ENCODE measurements at places on chromosomes 13 and 19.

- H3K4me1 ChIP-seq = no peaks in the 10 kb centered on the region
- H3K27ac ChIP-seq = no peak overlapping the region
- no peak overlapping the region for H3K4me3 ChIP-seq
- no peaks in the 10 kb centered on the region for H3K36me3 ChIP-seq
These were observed 126.6 kb downstream of the USP12 start for GRCh38 chr13:27044837-27045570.

DNA sequence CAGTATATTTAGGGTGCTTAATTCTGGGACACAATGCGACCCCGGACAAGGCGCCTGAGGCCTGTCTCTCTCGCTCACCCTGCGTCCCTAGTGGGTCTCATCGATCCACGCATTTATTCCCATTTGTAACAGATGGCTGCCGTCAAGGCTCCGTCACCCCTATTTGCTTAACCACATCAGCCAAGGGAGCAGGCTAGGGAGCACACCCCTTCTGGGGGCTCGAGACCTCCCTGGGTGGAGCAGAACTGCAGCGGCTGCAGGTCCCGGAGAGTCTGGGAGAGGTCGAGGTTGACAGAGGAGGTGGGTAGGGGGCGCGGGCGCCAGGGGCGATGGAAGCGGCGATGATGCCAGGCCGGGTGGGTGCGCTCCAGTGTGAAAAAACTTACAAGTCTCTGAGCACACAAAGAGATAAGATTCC, 507 bp downstream of the ALG5 start:
- H3K4me1 ChIP-seq = no peaks in the 10 kb centered on the region
- peak overlapping the region; percentile 98 for H3K27ac ChIP-seq
- DNase-seq = peak; percentile 41
- H3K36me3 ChIP-seq = peaks cover 18% of the 10 kb centered on the region

- H3K4me1 ChIP-seq = no peaks in the 10 kb centered on the region
- no peak overlapping the region for H3K4me3 ChIP-seq
- DNase-seq = peak; percentile 87
- no peaks in the 10 kb centered on the region for H3K36me3 ChIP-seq
These were observed 49.9 kb downstream of the AP1M1 start for GRCh38 chr19:16247353-16248182.

DNA sequence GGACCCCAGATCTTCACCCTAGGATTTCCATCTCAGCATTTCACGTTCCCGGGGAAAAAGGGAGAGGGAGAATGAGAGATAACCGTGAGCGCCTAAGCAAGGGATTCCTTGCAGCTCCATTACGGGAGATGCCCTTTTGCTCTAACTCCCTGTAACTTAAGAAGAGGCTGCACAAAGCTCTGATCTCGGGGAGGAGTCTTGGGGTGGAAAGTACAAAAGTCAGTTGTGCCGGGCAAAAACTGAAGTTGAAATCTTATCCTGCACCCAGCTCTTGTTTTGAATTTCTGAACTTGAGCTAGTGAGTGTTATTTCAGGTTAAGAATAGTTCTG, 256.4 kb upstream of the SOX21 start:
- no peaks in the 10 kb centered on the region for H3K36me3 ChIP-seq
- H3K27ac ChIP-seq = no peak overlapping the region
- no peak for DNase-seq
- peaks cover 14% of the 10 kb centered on the region for H3K27me3 ChIP-seq

DNA sequence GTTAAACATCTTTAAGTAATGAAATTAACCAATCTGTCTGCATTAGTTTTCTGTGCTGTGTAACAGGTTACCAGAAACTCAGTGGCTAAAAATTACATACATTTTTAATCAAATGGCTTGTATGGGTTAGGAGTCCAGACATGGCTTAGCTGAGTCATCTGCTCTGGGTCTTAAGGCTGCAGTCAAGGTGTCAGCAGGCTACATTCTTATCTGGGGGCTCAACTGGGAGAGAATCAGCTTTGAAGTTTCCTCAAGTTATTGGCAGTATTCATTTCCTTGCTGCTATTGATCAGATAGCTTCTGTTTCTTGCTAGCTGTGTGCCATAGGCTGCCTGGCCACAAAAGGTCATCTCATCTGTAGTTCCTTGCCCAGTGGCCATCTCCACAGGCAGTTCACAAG, 1163.0 kb downstream of the DIAPH3 start:
- H3K27me3 ChIP-seq = no peaks in the 10 kb centered on the region
- no peaks in the 10 kb centered on the region for H3K4me1 ChIP-seq
- H3K36me3 ChIP-seq = no peaks in the 10 kb centered on the region
- H3K27ac ChIP-seq = no peak overlapping the region
- DNase-seq = no peak
- H3K4me3 ChIP-seq = no peak overlapping the region

DNA sequence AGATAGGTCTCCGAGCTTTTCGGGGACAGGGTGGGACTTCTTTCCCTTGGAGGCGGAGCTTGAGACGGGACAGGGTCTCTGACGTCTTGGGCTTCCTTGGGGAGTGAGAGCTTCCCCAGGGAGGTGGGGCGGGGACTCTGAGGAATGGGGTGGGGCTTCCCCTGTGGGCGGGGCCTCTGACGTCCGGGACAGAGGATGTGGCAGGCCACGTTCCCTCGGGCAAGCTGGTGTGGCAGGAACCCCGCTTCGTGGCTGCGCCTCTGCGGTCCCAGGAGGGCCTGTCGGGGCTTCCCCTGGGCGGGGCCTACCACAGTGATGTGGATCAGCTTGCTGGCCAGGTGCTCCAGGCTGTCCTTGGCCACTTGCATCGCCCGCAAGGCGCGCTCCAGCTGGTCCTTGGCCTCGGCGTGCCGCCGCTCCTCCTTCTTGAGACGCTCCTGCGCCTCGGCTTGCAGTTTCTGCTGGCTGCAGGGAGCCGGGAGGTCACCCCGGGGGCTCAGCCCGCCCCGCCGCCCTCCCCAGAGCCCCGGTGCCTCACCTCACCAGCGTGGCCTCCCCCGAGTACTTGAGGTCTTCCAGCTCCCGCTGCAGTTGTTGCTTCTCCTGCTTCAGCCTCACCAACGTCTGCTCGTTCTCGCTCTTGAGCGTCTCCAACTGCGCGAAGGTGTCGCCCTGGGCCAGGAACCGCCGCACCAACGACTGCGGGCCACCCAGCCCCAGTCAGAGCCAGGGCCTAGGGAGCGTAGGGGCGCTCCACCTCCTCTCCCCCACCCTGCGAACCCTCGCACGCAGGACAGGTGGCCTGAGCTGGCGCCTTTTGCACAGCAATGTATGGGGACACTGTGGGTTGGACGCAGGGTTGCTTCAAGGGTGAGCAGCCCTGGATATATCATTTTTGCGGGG, 3.3 kb upstream of the RGL3 start:
- H3K4me1 ChIP-seq = peaks cover 12% of the 10 kb centered on the region
- H3K27me3 ChIP-seq = no peaks in the 10 kb centered on the region
- no peaks in the 10 kb centered on the region for H3K36me3 ChIP-seq
- H3K4me3 ChIP-seq = peak overlapping the region; percentile 26
- H3K27ac ChIP-seq = no peak overlapping the region

DNA sequence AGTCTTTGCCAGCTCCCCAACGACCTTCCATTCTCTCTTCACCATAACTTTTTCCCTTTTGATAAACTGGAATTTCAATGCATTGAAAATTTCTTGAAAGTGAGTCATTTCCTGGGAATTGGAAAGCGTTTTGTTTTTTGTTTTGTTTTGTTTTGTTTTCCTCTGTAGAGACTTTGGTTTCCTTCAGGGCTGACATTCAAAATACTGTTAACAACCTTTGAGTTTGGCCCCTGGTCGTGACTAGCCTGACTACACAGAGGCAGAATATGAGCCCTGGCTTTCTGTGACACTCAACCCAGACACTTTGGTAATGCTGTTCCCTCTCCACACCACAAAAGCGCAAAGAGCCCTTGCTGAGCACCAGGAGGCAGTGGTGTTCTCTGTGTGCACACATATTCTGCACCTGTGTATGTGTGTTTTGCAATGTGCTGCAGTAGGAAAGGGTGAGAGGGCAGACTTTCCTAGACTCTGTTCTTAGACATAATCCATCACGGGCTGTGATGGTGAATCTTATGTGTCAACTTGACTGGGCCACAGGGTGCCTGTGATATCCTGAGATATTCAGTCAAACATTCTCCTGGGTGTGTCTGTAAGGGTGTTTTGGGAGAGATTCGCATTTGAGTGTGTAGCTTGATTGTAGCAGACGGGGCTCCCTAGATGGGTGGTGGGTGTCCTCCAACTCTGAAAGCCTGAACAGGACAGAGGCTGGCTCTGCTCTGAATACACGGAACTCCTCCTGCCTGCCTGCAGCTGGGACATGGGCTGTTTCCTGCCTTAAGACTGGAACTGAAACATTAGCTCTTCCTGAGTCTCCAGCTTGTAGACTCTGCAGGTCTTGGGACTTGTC, 29.5 kb upstream of the ANKRD10 start:
- H3K27me3 ChIP-seq = peaks cover 3% of the 10 kb centered on the region
- DNase-seq = no peak
- H3K4me3 ChIP-seq = no peak overlapping the region
- no peaks in the 10 kb centered on the region for H3K36me3 ChIP-seq
- H3K4me1 ChIP-seq = no peaks in the 10 kb centered on the region

DNA sequence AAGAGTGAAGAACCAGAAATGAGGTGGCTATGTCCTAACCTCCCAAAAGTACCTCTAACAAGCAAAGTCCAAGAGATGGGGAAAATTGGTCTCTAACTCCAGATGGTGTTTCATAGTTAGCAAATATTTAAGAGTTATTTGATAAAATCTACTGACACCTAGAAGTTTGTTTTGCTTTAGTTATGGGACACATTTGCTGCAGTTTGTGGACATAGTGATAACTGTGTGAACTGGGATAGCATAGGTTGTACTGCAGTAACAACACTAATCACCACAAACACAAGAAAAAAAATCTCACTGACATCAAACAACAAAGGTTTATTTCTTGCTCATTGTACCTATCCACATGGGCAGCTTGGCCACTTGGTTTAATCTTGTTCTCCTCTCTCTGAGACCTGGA, 965.0 kb upstream of the SPRY2 start:
- no peaks in the 10 kb centered on the region for H3K27me3 ChIP-seq
- H3K4me1 ChIP-seq = no peaks in the 10 kb centered on the region
- no peak overlapping the region for H3K27ac ChIP-seq
- no peak overlapping the region for H3K4me3 ChIP-seq
- no peaks in the 10 kb centered on the region for H3K36me3 ChIP-seq

DNA sequence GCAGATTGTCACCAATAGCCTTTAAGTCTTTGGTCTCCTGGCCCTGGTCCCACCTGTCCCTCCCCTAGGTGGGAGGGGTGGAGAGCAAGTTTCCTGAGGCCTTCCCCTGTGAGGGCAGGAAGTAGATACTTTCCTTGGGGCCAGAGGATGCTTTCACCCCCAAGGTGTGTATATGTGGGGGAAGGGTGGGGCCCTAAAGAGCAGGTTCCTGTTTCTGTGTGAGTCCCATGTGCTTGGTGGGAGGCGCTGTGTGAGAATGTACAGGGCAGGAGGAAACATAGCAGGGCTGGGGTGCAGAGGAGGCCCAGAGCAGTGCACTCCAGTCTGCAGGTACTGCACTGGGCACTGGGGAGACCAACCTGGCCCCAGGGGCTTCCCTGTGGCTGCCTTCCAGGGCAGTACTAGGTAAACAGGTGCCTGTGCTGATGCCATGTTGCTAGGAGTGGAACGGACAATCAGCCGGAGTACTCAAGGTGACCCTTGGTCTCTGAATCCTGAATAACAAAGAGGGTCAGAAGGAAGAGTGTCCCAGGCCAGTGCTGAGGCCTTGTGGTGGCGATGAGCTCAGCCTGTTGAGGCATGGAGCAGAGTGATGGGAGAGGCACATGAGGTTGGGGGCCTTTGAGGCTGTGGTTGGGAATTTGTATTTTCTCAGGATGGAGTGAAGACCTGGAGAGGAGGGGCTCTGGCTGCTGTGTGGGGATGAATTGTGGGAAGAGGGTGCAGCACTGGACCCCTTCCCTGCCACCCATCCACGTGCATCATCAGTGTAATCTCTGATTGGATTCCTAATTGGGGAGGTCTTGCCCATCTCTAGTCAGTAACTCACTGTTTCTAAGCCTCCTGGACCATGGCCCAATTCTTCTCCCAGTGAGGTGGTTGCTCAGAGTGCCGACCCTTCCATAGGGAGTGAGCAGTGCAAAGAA, 5.1 kb downstream of the EGLN2 start:
- no peaks in the 10 kb centered on the region for H3K27me3 ChIP-seq
- peaks cover 9% of the 10 kb centered on the region for H3K36me3 ChIP-seq
- peak overlapping the region; percentile 82 for H3K27ac ChIP-seq
- H3K4me1 ChIP-seq = peaks cover 74% of the 10 kb centered on the region
- no peak for DNase-seq

DNA sequence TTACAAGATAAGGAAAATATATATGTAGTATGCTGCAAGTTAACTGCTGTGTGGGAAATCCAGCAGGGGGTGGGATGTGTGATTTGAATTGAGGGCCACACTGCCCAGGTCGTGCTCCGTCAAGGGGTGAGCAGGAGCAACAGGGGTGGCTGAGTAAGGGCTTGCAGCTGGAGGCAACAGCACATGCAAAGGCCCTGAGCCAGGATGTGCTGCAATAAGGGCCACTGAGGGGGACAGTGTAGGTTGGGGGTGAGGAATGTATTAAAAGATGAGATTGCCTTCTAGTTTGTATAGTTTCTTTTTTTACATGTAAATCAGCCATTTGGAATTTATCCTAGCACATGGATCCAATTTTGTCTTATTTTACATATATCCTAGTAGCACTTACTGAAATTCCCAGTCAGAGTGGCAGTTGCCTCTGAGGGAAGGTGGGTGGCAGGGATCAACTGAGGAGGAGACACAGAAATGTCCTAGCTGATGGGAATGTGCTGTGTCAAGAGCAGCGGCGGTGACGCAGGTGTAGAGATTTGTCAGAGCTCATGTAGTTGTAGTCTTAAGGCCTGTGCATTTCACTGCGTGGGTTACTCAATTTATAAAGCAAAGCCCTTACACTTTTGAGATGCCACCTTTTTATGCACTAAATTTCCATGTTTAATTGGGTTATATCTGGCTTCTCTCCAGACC, 5.4 kb upstream of the RBM42 start:
- no peaks in the 10 kb centered on the region for H3K27me3 ChIP-seq
- DNase-seq = no peak
- no peak overlapping the region for H3K27ac ChIP-seq
- H3K4me1 ChIP-seq = no peaks in the 10 kb centered on the region

GRCh38 chr19:7505288-7505681, 10.6 kb upstream of the ZNF358 start:
- no peak overlapping the region for H3K4me3 ChIP-seq
- no peak for DNase-seq
- H3K4me1 ChIP-seq = peaks cover 8% of the 10 kb centered on the region
- no peaks in the 10 kb centered on the region for H3K27me3 ChIP-seq
- H3K27ac ChIP-seq = no peak overlapping the region

DNA sequence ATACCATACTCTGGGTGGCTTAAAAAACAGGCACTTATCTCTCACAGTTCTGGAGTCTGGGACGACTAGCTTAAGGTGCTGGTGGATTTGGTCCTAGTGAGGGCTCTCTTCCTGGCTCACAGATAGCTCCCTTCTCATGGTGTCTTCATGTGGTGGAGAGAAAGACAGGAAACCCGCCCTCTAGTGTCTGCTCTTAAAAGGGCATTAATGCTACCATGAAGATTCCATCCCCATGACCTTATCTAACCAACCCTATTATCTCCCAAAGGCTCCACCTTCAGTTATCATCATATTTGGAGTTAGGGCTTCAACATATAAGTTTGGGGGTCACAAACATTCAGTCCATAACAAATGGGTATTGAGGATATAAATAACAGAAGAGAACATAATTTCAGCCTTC, 139.4 kb downstream of the HS6ST3 start:
- H3K36me3 ChIP-seq = no peaks in the 10 kb centered on the region
- no peaks in the 10 kb centered on the region for H3K27me3 ChIP-seq
- H3K4me1 ChIP-seq = no peaks in the 10 kb centered on the region

Measured in liver (tissue), 10 donors.